ENCODE measurements at places on chromosomes 11 and 22.

- DNase-seq, result no peak
Observed at GRCh38 chr11:12845739-12846358, 163.3 kb upstream of the RASSF10 start.

DNA sequence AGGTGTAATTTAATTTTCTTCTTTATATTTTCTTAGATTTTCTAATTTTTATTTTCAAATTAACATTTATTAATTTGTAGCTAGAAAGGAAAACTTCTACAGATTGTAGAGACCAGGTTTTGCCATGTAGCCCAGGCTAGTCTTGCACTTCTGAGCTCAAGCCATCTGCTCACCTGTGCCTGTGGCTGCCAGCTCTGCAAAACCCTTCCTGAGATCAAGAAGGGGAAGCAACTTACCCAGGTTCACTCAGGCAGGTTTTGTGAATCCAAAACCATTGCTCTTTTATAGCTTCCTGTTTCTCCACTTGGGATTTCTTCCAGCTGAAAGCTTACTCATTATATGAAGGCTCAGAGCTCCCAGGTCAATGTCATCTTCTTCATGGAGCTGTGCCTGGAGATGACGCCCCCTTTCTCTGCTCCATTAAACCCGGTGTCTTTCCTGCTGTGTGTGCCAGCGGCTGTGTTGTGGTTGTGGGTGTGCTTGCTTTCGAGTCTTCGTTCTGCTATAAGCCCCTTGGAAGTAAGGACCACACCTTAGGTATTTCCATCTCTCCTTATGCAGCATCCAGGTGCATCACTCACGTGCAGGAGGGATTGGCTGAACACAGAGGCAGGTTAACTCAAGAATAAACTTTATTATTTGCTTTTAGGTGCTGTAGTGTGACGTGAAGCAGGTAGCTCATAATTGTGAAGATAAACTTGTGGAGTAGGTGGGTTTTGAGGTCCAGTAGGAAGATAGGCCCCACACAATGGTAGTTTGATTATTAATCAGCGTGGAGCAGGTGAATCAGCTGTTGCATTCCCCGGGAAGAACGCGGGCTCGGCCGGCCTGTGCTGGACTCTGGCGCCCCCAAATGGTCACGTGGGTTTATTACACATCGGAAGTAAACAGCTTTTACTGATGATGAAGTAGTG lies 42.2 kb upstream of the INCENP start:
- peak; percentile 90 for DNase-seq

GRCh38 chr11:47354913-47355282 lies 2.4 kb upstream of the MYBPC3 start:
- no peak for DNase-seq

DNA sequence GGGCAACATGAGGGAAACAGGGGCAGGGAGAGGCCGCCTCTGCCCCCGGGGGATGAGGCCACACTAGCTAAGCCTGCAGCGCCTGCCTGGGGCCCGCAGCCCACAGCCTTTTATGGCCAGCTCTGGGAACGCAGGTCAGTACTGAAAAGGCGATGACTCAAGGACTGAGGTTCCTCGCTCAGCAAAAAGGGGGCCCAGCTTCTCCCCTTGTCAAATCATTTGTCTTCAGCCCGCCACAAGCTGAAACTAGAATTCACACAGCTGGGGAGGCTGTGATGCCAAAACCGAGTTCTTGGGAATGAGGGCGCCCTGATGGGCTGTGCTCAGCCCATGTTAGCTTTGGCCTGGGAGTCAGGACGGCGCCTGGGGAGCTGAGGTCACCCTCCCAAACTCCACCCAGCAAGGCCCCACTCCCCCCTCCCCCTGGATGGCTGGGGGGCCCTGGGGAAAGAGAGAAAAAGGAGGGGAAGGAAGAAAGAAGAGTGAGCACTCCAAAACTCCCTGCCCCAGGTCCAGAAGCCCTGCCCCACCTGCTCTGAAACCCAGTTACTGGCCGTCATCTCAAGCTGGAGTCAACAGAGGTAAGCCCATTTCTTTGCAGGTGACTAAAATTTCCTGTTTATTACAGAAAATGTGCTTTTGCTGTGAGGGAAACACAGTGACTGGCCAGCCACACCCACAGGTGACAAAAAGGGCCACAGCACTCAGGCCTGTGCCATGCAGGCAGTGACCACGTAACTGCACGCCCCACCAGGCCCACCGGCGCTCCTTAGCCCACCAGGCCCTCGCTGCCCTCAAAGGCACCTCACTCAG lies 13.7 kb downstream of the EHD1 start:
- DNase-seq, result peak; percentile 65

Measured in testis (tissue), 5 donors.